Activated CD4-positive, alpha-beta T cell treated with anti-CD3 and anti-CD28 coated beads, Interleukin-2, amount 50 U/mL, for 1 hour (primary cell): ENCODE measurements at places on chromosomes 3 and 15.
A peak's percentile ranks its signal among the peaks of the same experiment; 100 is the strongest.

- DNase-seq: peak; percentile 2
Observed at GRCh38 chr3:58994746-58995330, 55.0 kb downstream of the CFAP20DC start.

- DNase-seq: no peak
Observed at GRCh38 chr3:185867650-185868049, 42.8 kb upstream of the IGF2BP2 start.

DNA sequence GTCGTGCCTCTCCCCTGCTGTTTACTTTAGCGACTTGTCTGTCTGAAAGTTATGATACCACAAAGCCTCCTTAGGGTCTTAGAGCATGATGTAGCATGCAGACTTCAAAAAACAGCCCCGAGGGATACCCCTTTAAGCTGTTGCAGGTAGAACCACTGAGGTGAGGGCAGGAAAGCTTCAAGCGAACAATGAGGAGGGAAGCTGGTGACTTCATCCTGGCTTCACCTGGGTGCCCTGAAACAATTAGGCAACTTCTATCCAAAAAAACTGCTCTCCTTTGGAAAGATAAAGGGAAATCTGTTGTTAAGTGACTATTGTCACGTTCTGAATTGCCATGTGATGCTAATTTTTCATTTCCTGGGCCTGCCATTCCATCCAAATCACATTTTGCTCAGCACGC lies 231.6 kb downstream of the SOX2 start:
- DNase-seq: no peak

DNA sequence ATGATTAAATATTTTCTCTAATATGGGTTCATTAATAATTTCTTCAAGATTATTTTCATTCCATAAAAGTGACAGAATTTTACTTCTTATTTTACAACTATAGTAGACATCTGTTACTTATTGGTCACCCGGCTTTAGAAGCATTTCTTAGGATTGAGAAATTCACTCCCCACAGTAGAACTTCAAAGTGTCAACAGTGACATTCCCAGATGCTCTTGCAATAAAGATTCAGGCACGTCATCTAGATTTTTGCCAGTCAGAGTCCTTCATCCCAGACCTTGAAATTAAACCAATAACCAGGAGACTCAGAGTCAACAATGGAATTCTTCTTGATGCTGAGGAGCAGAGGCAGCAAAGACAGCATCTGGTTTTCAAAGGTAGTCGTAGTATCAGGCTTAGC lies 190.8 kb downstream of the VGLL3 start:
- DNase-seq: no peak

GRCh38 chr3:13308380-13308801 lies 111.7 kb downstream of the NUP210 start:
- DNase-seq: peak; percentile 6

GRCh38 chr3:132268956-132269355 lies 48.3 kb upstream of the ACP3 start:
- DNase-seq: no peak

- peak; percentile 39 for DNase-seq
Observed at GRCh38 chr3:113533534-113533892, 1.2 kb downstream of the SIDT1 start.

GRCh38 chr3:11661827-11662226 lies 18.1 kb upstream of the VGLL4 start:
- no peak for DNase-seq

GRCh38 chr3:44913868-44914468 lies 39.6 kb downstream of the TGM4 start:
- DNase-seq: peak; percentile 65

DNA sequence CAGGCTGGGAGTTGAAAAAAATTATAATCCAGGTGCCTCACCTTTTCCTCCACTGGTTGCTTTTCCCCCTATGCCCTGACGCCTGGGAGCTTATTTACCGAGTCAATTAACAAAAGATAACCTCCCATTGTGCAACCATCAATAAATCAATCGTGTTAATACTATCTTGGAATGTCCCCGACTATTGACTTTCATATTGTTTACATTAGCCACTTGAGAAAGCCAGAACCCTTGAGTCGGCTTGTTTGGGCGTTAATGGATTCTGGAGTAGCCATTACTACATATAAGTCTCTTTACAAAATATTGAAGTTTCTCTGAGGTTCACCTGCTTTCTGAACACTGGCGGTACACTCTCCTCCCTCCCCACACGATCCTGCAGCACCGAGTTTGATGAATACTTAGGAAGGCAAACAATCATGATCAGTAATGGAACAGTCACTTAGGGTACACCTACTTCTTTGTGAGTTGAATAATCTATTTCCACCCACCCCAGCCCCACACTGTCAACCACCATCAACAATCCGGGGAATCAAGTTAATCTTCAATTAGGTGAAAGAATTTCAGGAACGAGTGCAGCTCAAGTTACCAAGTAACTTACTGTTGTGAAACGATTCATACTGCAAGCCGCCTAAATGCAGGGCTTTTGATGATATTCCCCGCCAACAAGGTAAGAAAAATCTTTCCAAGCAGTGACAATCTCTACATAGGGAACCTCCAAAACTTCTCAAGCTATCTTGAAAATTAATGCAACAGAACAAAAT lies 159.3 kb upstream of the NR2F2 start:
- no peak for DNase-seq

DNA sequence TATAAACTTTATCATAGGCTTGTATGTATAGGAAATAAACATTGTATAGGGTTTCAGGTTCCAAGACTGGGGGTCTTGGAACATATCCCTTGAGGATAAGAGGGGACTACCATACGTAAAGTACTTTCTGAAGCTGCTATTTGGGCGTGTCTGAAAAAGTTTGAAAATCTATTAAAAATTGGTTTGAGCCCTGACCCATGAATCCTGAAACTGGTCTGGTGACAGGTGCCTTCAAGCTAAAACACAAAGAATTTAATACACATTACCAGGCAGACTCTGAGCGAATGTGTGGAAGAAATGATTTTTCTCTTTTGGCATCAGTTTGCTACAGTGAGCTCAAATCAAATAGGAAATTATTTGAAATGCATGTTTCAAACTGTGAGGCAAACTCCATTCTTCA lies 16.3 kb downstream of the TF start:
- no peak for DNase-seq

- no peak for DNase-seq
Observed at GRCh38 chr15:79315623-79316328, 4.9 kb downstream of the TMED3 start.

DNA sequence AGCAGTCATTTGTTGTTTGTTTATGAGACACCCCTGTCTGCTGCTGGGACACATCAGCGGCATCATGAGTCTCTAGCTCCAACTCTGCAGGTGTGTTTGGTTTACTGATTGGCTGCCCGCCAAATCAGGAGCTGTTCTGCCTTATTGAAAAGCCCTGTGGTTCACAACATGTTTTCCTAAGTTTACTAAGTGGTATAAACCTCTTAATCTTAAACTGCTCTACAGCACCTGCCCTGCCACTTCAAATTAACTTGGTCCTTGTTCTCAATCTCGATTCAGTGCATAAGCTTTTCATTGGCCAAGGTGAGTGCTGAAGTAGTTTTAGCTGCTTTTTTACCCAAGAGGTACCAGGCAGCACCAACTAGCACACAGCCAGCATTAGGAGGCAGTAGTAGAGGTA lies 77.8 kb upstream of the WDR72 start:
- no peak for DNase-seq

- no peak for DNase-seq
Observed at GRCh38 chr3:56790016-56790821, 11.5 kb downstream of the ARHGEF3 start.

GRCh38 chr3:11379238-11379823 lies 107.1 kb downstream of the ATG7 start:
- DNase-seq: no peak

- DNase-seq: no peak
Observed at GRCh38 chr3:119336823-119337222, 42.6 kb downstream of the ARHGAP31 start.

- DNase-seq: no peak
Observed at GRCh38 chr15:69609176-69609575, 156.6 kb downstream of the RPLP1 start.

DNA sequence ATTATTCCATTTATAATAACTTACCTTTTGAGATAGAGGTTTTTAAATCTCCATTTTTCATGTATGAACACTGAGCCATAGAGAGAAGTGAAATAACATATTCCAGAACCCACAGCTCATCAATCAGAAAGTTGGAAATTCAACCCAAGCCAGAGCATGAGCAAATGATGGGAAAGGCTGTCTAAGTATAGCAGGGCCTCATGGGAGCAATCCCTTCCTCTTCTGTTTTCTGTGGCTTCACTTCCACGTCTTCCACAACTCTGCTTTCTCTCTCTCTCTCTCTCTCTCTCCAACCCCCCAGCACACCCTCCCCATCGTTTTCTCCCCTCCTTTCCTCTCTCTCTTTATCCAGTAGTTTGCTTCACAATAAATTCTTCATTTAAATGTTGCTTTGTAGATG lies 14.8 kb upstream of the IL1RAP start:
- DNase-seq: no peak

- no peak for DNase-seq
Observed at GRCh38 chr3:162678941-162679340, 1182.3 kb downstream of the OTOL1 start.

- DNase-seq: no peak
Observed at GRCh38 chr3:111618945-111619344, 23.8 kb upstream of the ZBED2 start.

DNA sequence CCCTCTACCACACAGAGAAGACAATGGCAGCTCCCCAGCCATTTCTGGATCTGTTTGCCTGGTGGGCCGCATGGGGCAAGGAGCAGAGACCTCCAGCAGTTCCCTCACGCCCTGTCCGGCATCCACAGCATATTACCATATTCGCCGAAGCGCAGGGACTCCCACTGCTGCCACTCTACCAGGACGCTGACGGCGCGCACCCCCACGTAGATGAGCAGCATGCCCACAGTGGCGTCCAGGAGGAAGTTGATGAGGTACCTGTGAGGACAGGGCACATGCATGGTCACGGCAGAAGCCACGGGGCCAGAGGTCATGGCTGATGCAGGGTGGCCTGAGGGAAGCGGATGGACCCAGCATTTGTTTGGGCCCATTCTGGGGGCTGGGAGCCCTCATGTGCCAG lies 14.8 kb upstream of the MUSTN1 start:
- no peak for DNase-seq

- DNase-seq: no peak
Observed at GRCh38 chr15:88375234-88375927, 91.8 kb downstream of the MRPL46 start.

DNA sequence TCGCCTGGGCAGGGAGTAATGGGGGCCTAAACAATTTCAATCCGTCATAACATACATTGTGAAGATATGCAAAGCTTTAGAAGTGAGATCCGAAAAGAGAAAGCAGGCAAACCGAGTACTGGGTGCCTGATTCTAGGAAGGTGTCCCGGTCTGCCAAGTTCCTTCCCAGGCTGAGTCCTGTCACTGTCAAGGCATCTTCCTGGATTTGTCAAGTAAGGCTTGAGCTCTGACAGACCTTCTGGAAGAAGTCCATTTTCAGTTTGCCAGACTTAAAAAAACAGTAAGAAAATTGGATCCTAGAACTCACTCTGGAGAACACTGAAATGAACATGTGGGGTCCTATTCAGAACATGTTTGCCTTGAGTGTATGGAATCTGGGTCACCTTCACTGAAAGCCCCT lies 253.9 kb downstream of the RORA start:
- DNase-seq: no peak

DNA sequence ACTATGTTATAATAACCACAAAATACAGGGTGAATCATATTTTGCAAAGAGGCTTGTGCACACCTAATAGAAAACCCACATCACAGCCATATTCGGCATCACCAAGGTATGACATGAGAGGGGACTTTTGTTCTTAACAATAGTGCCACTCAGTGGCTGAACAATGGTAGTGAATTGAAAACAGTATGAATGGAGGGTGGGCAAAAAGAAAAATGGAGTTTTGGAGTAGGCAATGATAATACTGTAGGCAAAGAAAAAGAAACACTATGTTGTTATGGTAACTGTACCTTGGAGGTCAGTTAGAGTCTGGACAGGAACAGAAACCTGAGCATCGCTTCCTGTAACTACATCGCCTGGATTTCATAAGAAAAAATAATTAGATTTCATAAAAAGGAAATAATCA lies 348.6 kb downstream of the PLCL2 start:
- DNase-seq: peak; percentile 3

GRCh38 chr3:20060974-20061685 lies 20.9 kb downstream of the KAT2B start:
- no peak for DNase-seq

- DNase-seq: no peak
Observed at GRCh38 chr3:66675366-66675765, 174.5 kb upstream of the LRIG1 start.

DNA sequence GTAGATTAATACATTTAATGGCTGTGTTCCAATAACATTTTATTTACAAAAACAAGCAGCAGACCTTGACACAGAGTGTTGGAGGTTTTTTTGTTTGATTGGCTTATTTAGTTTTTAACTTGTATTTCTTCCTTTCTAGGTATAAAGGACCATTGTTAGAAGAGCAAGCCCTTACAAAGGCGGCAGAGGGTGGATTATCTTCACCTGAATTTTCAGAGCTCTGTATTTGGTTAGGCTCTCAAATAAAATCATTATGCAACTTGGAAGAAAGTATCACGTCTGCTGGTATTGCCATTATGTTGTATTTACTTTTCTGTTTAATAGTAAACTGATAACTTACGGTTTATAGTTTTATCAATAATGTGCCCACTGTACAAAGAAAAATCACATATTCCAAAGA lies 10.0 kb downstream of the FAM98B start:
- no peak for DNase-seq

DNA sequence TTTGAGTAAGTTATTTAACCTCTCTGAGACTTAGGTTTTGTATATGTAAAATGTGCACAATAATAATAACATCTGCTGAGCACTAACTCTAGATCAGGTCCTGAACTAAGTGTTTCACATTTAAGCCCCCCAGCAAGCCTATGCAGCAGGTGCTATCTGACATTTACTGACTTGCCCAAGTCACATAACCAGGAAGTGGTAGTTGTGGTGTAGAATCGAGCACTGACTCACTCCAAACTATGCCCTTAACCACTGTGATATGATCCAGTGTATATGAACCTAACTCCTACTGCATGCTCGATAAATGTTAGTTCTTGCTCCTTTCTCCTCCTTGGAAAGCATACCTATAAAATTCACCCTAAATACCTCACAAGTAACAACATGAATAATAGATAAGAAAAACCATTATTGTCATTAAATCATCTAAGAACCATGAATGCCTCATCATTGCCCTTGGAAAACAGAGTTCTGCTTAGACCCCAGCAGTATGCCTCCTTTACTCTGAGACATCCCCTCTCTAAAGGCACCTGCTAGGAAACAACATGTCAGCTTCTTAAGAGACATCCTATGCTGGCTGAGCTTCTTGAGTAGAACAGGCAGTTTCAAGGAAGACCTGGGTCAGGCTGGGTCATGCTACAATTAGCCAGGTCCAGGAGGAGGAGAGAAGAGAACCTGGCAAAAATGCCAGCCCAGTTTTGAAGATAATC lies 3.0 kb upstream of the SHC4 start:
- DNase-seq: no peak

DNA sequence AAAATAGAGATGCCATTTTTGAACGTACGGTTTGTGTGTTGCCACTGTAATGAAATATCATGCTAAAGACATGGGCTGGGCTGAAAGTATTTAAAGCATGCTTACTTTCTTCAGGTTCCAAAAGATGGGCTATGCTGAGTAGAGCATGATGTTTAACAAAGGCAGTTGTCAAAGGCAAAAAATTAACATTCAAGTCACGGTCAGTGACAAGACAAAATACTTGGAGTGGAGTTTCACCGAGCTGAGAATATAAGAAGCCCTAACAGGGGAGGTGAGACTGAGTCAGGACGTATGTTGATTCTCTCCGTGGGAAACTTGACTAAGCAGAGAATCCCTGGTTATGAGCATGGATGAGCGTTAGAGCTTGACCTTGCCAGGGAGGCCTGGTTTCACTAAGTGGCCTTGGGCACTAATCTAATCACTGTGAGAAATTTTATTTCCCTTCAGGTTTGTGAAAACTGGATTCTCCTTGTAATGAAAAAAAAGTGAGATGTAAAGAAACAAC lies 218.2 kb upstream of the ADAMTS9 start:
- DNase-seq: no peak
